Metanephros (tissue), 2 donors: ENCODE measurements at places on chromosomes 12 and 14. TPM values are rescaled to one million over a fixed set of nuclear protein-coding genes. Genes with fewer than 3 reads are reported as not detected.

Gene SMIM41
- 0.35 TPM for total RNA-seq

Gene GDF3
- 0.64 TPM for total RNA-seq

Gene ASIC1
- total RNA-seq, result 3.9 TPM

Gene SCN8A
- total RNA-seq, result 3.7 TPM

Gene TAS2R30
- 15.6 TPM for total RNA-seq
